ENCODE measurements at places on chromosomes 7 and 10.

GRCh38 chr10:133400624-133401424 is 6.9 kb downstream of the MTG1 start:
- no peak for DNase-seq

DNA sequence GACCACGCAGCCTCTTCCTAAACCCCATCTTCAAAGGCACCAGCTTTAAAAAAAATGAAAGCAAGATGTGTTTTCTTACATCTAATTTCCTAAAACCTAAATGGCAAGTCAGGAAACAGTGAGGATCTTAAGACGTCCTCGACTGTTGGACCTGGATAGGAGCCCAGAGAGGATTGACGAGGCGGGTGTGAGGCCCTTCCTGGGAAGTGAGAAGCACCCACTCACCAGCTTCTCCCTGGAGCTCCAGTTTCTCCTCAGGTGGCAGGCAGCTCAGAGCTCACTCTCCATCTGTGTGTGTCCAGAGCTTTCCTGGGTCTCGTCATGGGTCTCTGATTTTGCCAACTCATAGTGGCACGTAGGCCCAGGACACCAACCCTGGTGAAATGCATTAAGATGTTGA is 614.0 kb upstream of the AUTS2 start:
- no peak for DNase-seq

GRCh38 chr7:145339319-145339718 is 503.5 kb upstream of the TPK1 start:
- DNase-seq, result no peak

- DNase-seq, result no peak
Observed at GRCh38 chr7:94423863-94424735, 29.4 kb downstream of the COL1A2 start.

- DNase-seq, result peak; percentile 55
Observed at GRCh38 chr7:92778972-92779371, 57.4 kb downstream of the CDK6 start.

DNA sequence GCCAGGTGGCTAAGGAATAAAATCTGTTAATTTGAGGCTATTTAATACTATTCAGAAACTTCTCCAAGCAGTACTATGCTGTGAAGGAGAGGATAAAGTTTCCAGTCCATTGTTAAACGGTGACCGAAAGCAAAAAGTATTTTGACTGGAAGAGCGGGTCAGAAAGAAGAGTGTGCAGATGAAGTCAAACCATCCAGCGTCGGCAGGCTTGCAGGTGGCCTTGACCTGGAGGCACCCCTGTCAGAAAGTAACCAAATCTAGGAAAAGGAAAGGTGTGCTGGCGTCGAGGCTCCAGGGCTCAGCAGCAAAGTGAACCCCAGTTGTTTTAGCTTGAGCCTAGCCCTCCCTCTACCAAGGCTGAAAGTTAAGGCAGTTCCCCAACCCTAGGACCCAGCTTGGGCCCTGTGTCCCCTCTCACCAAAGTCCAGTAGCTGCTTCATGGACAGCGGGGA is 544 bp downstream of the PDK4 start:
- no peak for DNase-seq

DNA sequence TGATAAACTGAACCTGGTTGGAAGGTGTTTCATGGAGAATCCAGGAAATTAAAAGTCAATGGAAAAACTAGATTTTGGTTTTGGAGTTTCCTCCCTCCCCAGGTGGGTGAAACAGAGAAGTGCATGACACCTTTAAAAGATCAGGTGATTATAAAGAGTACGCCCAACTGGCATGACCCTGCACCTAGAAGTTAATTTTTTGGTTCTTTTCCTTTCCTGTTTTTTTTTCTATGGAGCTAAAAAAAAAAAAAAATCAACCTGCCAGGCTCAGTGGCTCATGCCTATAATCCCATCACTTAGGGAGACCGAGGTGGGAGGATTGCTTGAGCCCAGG is 7.9 kb downstream of the GJD4 start:
- DNase-seq, result no peak

GRCh38 chr7:34838329-34838728 is 180.3 kb downstream of the NPSR1 start:
- DNase-seq, result no peak

- DNase-seq, result no peak
Observed at GRCh38 chr7:101740981-101741725, 76.3 kb upstream of the CUX1 start.

DNA sequence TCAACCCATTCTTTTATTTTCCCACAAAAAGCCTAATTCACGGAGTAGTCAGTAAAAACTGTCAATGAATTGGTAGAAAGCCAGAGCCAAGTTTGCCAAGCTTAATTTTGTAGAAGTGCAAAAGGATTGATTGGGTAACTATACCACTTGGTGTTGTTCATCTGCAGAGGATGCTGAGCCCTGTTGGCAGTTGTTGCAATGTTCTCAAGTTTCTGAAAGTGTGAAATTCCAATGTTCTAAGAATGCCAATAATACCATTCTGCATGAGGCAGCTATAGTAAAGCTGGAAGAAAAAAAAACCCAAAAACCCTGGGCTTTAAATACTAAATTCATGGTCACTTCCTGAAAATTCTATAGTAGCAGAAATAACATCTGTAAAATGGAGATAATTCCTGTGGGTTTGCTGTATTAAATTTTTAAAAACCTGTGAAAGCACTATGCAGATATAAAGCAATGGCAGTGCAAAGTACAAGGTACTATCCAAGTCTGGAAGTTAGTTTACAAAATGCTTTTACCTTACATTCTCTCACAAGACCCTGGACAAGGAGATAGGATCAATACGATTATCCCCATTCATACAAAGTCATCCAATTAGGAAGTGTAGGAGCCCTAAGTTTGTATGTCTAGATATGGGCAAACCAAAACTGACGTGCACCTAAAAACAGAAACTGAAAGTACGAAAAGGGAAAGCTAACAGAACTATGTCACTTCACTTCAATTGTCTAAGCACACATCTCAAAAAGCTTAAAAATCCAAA is 6.0 kb upstream of the PON1 start:
- no peak for DNase-seq

DNA sequence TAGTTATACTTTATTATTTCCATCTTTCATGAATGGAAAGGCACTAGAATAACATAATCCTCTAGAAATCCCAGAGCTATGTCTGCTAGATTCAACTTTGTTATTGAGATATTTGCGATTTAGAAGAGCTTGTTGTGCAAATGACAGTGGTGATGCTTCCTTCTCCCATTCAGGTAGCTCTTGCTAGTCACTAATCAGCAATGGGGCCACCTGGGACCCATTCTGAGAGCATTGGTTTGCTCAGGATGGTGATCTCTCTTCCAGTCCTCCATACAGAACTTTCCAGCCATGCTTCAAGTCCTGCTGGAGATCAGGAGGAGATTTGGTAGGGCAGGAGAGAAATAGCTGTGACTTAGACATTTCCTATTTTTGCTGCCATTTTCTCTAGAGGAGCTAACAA is 65.8 kb upstream of the WNT16 start:
- DNase-seq, result no peak

- no peak for DNase-seq
Observed at GRCh38 chr10:67602268-67602950, 93.6 kb downstream of the CTNNA3 start.

- DNase-seq, result no peak
Observed at GRCh38 chr7:146937836-146938235, 821.2 kb downstream of the CNTNAP2 start.

GRCh38 chr10:24503461-24504320 is 220.0 kb downstream of the ARHGAP21 start:
- no peak for DNase-seq

- no peak for DNase-seq
Observed at GRCh38 chr7:100823140-100823525, 4.2 kb downstream of the EPHB4 start.
